ENCODE measurements at places on chromosomes 12 and 14.

DNA sequence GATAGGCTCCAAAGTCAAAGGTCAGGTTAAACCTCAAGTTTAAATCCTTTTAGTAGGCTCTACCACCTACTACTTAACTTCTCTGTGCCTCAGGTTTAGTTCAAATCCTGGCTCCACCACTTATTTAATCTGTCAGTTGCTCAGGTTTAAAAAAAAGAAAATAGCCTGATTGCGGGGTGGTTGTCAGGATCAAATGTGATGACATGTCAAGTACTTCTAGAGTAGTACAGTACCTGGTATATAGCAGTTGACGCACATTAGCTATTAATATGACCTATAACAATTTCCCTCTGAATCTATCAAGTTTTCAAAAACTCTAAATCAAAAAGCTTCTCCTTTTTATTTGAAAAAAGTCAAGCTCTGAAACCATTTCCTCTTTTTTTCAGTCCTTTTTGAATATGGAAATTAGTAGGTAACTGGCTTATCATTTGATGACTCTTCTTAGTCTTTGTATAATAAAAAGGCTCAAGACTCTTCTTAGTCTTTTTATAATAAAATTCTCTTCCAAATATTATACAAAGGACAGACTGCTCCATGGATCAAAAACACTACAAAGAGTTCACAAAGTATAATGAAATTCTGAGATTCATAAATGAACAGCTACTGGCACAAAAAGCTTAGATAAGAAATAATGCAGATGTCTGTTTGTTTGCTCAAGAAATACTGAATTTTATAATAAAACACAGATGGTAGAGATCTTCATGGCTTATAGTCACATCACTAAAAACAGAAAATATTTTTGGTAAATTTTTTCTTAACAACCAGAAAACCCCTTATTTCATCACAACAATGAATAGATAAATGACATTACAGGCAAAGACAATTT is 5.0 kb downstream of the OSBPL8 start:
- no peak for DNase-seq

DNA sequence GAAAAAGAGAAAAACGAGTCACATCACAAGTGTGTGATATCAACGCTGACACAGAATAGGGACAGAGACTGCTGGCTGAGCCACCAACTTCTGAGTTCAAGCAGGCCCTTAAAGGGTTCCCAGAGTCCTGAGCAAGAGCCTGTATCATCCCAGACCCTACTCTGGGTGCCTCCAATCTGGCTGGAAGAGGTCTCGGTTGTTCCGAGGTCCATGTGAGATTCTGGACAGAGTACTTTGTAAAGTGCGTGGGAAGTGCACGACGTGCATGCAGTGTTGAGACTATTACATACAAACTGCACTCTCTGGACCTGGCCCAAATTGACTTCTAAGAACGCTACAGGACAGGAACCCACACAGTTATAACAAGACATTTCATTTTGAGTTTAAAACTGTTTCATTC is 40.6 kb downstream of the MOK start:
- DNase-seq, result no peak

GRCh38 chr12:124588018-124588634 is 20.7 kb upstream of the NCOR2 start:
- DNase-seq, result no peak

GRCh38 chr14:74712499-74713394 is at the start of the genes AREL1 and FCF1:
AREL1 (minus strand) TSS chr14:74713080; CDS start chr14:74685615, 27,465 bp downstream.
FCF1 (plus strand) TSS chr14:74713144; CDS start chr14:74713198, 54 bp downstream.
- no peak for DNase-seq

DNA sequence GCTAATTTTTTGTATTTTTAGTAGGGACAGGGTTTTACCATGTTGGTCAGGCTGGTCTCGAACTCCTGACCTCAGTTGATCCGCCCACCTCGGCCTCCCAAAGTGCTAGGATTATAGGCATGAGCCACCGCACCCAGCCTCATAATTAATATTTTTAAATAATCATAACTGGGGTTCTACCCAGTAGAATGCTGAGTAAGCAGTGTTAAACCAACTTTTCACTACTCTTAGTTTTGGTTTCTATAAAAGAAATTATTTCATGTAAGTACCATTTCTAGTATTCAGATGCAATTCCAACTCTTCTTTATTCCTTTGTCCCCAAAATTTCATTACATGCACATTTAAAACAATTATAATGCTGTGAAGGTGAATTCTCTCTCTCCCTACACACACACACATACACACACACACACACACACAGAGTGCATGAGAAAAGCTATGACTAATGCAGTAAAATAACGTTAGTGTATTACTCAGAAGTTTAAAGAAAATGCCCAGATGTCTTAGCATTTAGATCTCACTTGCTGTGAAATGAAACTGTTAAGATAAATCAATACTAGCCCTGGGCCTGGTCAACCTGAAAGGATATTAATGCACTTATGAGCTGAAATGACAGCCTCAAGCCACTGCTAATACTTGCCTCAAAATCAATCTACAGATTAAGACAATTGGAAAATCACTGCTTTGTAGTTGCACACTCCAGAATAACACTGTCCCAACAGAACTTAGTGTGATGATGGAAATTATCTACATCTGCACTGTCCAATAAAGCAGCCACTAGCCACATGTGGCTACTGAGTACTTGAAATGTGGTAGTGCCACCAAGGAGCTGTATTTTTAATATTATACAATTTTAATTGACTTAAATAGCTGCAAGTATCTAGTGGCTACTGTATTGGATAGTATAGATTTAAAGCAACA is 36.0 kb downstream of the PTPN21 start:
- no peak for DNase-seq

- DNase-seq, result no peak
Measured at GRCh38 chr12:6158255-6158654, 33.8 kb upstream of the VWF start.

- DNase-seq, result no peak
Measured at GRCh38 chr14:72183631-72184030, 251.4 kb downstream of the RGS6 start.

DNA sequence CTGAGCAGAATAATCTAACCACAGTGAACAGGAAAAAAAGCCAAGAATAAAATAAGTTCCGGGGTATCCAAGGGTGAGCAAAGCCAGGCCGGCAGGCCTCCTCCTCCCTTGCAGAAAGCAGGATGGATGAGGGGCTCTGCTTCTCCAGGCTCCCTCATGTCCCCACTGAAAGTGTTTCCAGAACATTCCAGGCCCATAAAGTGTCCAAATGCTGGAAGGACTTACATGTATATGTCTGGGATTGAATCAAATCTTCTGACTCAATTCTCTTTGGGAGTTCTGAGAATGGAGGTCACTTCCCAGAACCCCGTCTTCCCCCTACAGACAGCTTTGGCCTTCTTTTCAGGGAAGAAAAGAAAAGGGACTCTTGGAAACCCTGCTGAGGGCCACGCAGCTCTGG is 25.0 kb upstream of the BDKRB1 start:
- no peak for DNase-seq

DNA sequence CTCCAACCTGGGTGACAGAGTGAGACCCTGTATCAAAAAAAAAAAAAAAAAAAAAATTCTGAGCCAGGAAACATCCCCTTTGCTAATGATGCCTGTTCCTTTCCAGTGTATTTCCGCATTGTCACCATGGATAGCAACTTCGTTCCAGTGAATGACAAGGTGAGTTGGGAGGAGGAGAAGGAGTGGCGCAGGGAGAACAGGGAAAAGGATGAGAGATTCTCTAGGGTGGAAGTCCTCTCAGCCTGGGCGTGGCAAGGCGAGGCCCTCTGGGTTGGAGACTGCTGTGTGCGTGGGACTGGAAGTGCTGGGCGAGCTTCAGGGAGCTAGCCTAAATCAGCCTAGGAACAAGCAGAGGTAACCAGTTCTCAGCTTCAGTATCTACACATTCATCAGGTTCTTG is 7.2 kb downstream of the A2ML1 start:
- DNase-seq, result no peak

DNA sequence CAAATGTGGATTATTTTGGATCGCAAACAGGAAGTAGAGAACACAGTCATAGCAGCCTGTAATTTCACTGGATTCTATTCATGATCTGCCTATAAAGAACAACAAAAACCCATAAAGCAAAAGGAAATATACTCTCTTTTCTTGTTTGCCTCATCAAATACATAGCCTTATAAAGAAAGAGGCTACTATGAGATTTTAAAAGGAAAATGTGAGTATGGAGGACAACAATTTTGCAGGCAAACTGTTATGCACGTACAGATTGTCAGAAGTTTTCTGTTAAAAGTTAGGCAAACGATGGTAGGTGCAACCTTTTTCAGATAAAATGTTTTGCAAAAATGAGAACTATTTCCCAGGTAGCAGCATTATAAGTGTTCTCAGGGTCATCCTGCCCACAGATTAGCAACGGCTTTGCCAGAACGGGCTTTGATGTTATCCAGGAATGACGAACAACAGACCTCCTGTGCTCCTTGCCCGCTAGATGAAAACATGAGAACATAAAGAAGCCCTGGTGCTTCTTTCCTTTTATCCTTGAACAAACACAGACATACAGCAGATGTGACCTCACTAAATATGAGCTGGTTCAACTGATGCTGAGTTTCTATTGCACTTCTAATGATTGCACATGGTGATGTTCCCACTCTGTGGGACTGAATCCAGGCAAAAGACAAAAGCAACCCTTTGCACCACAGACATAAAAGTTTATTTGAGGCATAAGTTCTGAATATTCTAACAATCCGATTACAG is 88.1 kb downstream of the ITPR2 start:
- no peak for DNase-seq

DNA sequence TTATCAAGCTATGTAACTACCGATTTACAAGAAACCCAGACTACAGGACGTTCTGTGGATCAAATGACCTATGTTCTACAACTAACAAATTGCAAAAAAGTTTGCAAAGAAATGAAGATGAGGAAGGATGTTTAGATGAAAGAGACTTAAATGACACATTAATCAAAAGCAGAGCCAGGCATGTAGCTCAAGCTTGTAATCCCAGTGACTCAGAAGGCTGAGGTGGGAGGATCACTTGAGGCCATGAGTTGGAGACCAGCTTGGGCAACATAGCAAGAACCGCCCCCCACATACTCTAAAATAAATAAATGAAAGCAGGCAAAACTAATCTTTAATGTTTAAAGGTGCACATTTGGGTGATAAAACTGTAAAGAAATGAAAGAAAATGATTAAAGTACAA is 331.9 kb downstream of the BTG1 start:
- no peak for DNase-seq

DNA sequence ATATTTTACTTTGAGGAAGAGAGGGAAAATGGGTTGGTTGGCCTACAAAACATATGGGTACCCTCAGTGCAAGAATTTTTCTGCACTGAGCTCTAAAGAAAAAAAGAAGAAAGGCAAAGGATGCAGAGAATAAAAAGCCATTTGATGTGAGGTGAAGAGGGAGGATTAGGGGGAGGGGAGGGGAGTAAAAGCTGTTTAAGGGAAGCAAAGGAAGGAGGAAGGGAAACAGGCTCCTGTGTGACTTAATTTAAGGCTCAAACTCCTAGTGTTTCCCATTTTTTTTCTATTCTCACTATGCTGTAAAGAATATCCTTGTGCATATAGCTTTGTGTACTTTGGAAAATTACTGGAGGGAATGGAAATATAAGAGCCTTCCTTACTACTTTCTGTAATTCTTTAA is 78.7 kb downstream of the NKX2-1 start:
- no peak for DNase-seq

DNA sequence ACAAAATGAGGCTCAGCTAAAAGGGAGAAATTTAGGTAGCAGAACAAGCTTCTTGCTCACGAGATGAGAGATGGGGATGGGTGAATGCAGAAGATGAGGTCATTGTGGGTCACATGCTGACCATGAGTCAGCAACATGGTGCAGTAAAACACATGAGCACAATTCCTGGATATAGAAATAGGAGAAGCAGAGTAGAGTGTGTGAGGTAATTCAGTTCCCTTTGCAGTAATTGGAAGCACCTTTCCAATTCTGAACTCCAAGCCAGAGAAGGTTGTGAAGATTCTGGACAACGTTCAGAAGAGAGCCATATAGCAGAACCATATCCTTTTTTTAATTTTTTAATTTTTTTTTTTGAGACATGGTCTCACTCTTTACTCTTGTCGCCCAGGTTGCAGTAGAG is 62.0 kb upstream of the LMNTD1 start:
- DNase-seq, result no peak

DNA sequence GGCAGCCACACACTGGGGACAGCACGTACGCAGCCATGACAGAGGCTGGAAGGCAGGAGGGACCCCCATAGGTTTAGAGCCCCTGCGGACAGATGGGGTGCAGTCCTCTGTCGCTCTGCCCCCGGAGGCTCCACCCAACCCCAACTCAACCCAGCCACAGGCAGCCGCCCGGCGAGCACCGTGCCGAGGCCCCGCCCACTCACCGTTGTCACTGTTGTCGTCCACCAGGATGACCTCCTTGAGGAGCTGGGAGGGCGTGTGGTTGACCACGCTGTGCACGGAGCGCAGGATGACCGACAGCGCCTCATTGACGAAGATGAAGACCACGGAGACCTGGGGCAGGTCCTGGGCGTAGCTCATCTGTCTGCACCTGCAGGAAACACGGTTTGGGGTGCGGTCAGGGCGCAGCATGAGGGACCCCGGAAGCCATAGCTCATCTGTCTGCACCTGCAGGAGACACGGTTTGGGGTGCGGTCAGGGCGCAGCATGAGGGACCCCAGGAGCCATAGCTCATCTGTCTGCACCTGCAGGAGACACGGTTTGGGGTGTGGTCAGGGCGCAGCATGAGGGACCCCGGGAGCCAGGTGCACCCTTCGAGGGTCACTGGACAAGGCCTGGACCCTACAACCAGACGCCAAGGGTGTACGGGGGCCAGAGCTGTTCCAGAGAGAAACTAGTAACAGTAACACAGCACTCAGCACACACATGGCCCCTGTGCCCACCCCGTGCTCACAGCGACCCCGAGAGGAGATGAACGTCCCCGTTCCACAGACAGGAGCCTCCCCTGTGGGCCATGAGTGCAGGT is 66.9 kb downstream of the GALNT9 start:
- DNase-seq, result no peak

GRCh38 chr12:3631759-3632158 is 121.2 kb downstream of the CRACR2A start:
- no peak for DNase-seq

DNA sequence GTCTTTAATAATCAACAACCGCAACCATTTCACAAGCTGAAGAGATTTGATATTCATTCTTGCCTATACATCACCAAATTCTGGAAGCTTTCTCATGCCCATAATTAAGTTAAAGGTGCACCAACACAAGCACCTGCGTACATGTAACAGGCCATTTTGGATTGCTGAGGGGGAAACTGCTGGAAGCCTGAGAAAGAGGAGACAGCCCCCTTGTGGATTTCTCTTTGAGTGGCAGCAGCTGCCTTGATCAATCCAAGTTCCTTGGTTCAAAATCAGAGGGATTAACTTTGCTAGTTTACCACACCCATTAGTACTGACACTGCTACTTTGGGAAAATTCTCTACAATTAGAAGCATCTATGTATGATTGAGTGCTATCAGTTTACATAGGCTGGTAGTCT is 321.1 kb downstream of the NOVA1 start:
- no peak for DNase-seq

DNA sequence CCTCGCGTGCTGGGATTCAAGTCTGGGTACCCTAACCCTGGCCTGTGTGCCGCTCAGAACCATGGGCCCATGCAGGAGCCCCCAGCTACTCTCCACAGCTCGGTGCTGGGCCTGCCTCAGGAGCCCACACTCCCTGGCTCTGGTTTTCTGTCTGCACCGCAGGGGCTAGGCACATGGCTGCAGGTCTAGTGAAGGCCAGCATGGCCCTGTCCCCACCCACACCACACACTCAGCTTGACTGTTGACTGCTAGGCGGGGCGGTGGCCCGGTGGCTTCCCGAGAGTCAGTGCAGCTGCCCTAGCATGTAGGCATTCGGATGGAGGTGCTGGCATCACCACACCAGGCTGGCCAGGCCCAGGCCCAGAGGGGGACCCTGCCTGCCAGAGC is 7.9 kb downstream of the INF2 start:
- no peak for DNase-seq

- no peak for DNase-seq
Measured at GRCh38 chr12:49789992-49790391, 38.2 kb downstream of the NCKAP5L start.

- no peak for DNase-seq
Measured at GRCh38 chr12:56622535-56622934, 7.6 kb downstream of the BAZ2A start.

Data from stimulated activated naive CD4-positive, alpha-beta T cell (primary cell).